Activated CD4-positive, alpha-beta T cell treated with anti-CD3 and anti-CD28 coated beads for 24 hours (primary cell): ENCODE measurements at places on chromosomes 7 and 10.

DNA sequence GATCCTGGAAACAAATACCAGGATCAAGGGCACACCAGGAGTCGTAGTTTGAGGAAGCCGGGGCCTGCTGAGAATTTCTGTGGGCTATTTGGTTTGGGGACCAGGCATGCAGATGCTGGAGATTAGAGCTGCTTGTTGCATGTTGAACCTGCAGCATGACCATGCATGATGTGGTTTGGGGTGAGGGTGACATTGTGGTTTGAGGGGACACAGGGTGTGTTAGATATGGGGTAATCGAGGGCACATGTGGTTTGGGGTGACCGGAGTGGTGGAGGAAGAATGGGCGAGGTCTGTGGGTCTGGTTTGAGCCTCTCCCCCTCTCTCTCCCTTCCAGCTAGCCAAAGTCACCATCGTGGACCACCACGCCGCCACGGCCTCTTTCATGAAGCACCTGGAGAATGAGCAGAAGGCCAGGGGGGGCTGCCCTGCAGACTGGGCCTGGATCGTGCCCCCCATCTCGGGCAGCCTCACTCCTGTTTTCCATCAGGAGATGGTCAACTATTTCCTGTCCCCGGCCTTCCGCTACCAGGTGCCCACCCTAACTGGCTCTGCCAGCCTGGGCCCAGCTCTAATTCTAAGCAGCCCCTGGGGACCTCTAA, 10.2 kb downstream of the NOS3 start:
- DNase-seq: no peak

DNA sequence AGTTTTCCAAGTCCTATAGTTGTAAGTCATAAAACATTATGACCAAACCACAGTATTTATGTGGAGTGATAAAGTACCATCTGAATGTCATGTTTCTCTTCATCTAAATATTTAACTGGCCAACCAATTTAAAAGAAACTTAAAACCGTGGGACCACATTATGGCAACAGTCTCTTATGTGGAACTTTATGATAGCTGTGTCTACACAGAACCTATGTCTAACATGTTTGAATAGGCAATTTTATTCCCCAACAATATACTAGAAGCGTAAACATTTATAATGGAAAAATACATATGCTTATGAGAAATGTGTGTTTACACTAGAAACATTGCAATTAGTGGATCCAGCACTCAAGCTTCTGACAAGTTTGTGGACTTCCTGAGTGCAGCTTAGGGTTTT, 680.7 kb downstream of the REEP3 start:
- DNase-seq: no peak

DNA sequence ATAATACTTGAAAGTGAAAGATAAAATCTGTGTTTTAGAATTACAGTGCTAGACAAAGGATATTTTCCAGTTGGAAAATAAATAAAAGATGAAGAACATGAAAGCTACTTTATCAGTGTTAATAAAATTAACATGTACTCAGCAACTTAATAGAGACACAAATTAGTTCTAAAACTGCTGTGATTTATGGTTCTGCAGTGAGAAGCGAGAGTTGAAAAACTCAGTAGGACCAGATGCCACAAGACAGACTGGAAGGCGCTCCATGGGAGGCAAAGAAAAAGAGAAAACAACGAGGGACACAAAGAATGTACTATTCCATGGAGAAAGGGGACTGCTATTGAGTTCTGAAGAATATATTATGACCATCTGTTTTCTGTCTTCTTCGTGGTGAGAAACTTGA, 590.4 kb downstream of the PHTF2 start:
- DNase-seq: no peak

- DNase-seq: no peak
These were observed 904 bp upstream of the DPYSL4 start for GRCh38 chr10:132185601-132186487.

DNA sequence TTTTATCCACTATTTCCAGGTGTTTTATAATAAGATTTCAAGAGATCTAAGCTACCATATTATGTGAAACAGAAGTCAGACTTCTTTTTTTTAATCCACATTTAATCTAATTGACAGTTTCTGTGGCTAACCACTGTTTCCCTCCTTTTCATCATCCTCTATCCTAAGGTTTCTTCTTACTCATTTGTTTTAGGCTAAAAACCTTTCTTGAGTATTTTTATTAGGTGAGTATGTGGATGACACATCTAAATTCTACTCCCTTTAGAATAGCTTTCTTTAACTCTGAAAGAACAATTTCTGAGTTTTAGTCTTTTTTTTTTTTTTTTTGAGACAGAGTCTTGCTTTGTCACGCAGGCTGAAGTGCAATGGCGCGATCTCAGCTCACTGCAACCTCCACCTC, 62.7 kb downstream of the NPY start:
- DNase-seq: no peak

DNA sequence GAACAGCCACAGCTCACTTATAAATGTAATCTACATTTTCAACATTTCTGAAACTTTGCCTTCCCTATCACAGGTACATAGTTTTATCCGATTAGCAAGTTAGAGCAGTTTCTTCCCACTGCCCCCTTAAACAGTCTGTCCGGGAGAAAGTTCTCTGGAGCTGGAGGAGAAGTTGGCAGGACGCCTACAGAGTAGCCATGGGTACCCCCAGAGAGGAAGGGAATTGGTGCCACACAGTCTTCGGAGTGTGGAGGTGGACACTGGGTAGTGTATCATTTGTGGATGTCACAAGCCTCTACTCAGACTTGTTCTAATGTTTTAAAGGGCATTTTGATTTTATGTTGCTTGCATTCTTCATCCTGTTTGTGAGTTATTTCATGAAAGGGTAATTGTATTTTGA, 39.0 kb downstream of the TAF3 start:
- no peak for DNase-seq

DNA sequence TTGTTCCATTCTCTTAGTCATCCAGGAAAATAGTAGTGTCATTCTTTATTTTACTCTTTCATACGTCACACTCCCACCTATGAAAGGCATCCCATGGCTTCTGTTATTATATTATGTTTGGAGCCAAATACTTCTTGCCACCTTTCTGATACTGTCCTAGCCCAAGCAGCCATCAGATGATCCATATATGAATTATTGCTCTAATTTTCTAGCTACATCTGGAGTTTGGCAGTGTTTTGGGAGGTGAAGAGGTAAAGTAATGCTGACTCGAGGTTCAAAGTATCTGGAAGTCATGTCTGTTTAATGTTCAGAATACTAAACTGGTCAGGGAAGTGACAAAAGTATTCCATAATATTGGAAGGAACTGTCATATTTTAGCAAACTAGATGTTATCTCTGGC, 362.5 kb downstream of the GPR37 start:
- no peak for DNase-seq

GRCh38 chr7:106112118-106112971, at the start of gene SYPL1:
SYPL1 (minus strand) TSS chr7:106112312; CDS start chr7:106112208, 104 bp downstream.
- DNase-seq: peak; percentile 88

- no peak for DNase-seq
These were observed 197.0 kb upstream of the AGK start for GRCh38 chr7:141354251-141354650.

DNA sequence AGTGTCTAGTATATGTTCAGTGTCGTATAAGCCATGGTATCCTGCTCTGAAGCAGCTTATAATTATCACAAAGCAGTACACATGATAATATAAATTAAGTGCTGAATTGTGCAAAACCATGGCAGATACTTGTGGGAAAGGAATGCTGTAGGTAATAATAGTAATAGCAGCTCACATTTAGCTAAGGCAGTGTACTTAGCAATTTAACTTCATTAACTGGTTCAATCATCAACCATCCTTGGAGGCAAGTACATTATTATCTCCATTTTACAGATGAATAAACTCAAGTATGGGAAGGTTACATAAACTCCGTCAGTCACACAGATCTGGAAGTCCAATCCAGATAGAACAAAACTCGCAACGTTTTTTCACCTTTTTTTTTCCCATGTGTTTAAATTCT, 21.6 kb upstream of the RNF148 start:
- DNase-seq: no peak

- DNase-seq: no peak
These were observed 591.5 kb downstream of the DNAJB6 start for GRCh38 chr7:157928171-157928794.

DNA sequence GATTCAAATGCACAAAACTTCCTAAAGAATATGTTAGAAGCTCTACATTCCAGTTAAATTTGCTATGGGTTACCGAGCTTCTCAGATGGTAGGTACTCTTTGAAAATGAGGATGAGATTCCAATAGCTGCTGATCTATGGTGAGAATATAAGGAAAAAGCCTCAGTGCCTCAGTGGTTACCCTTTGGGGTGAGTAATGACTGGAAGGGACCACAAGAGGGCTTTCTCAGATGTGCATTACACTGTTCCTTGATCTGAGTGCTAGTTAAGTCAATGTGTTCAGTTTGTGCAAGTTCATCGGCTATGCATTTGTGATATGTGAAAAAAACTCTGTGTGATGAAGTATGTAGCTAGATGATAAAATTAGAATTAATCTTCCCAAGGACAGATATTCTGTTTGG, 3.5 kb downstream of the NRCAM start:
- DNase-seq: no peak
